ENCODE measurements at places on chromosomes 3 and 15.
A peak's percentile ranks its signal among the peaks of the same experiment; 100 is the strongest.

- DNase-seq, result no peak
Observed at GRCh38 chr3:113166357-113166718, 45.0 kb upstream of the BOC start.

GRCh38 chr15:33309602-33310276 lies 1.0 kb upstream of the RYR3 start:
- DNase-seq, result peak; percentile 10

DNA sequence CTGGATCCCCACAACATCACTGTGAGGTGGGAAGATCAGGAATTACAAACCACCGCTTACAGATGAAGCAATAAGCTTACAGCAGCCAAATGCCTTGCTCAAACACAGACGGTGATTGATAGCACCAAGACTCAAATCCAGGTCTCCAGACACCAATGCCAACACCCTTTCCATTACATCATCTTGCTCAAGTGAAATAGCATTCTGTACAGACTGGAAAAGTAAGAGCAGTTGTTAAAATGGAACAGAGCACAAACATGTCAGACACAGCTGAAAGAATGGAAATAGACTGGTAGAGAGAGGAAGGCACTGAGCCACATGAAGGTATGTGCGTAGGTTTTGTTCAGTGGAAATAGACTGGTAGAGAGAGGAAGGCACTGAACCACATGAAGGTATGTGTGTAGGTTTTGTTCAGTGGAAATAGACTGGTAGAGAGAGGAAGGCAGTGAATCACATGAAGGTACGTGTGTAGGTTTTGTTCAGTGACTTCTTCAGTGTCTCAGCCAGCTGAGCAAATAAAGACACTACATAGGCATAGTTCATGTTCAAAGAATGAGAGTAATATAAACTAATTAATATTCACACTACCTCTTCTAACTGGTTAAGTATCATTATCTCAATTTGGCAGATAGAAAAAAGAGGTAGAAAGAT lies 15.6 kb downstream of the CLDN1 start:
- DNase-seq, result peak; percentile 27

GRCh38 chr3:187669675-187670504 lies at the start of gene SST:
SST (minus strand) TSS chr3:187670394; CDS start chr3:187670291, 103 bp downstream.
- peak; percentile 70 for DNase-seq

- no peak for DNase-seq
Observed at GRCh38 chr15:25055356-25056068, 100.7 kb downstream of the SNRPN start.

DNA sequence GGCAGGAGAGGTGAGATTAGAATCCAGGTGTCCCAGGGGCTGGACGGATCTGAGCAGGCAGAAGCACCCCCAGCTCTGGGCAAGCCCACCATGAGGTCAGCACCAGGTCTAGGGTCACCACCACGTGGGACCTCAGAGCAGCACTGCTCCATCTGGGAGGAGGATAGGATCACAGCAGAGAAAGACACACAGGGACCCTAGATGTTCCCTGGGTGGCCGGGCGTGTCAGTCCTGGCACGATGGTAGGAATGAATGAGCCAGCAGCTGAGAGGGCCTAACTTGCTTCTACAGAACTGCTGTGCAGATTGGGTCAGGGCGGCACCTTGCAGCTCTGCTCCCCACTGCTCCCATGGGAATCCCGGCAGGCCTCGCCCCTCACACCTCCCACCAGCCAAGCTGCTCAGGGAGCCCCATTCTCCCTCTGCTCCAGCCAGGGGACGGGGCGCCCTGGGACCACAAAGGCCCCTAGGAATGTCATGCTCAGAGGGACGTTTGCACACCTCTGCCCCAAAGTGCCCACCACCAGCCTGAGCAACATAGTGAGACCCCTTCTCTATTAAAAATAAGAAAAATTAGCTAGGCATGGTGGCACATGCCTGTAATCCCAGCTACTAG lies 66.3 kb downstream of the ZNF445 start:
- DNase-seq, result no peak

- peak; percentile 89 for DNase-seq
Observed at GRCh38 chr3:53109190-53109589, 21.0 kb downstream of the RFT1 start.

DNA sequence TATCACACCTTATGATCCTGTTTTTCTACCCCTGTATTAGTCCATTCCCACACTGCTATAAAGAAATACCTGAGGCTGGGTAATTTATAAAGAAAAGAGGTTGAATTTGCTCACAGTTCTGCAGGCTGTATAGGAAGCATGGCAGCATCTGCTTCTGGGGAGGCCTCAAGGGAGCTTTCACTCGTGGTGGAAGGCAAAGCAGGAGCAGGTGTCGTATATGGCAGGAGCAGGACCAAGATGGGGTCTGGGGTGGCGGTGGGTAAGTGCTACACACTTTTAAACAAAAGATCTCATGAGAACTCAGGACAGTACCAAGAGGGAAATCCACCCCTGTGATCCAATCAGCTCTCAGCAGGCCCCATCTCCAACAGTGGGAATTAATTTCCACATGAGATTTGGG lies 15.4 kb upstream of the SCAP start:
- DNase-seq, result no peak

GRCh38 chr3:139111392-139112229 lies 66.9 kb upstream of the PRR23C start:
- peak; percentile 76 for DNase-seq

GRCh38 chr3:7682822-7683229 lies 818.8 kb upstream of the LMCD1 start:
- peak; percentile 85 for DNase-seq

DNA sequence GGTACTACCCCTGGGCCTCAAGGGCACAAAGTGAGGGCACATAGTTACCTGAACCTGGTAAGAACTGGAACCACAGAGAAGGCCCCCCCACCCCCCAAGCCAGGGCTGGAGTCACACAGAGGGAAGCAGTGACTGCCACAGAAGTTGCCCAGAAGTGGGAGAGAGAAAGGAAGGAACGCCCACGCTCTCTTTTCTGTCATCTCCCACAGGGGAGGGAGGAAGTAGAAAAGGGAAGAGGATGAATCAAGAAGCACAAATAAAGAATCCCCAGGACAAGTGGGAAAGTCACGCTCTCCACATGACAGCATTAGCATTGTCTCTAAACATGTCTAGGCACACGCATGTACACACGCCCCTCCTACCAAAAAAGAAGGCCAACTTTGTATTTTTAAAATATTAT lies 114.7 kb upstream of the FRMD4B start:
- no peak for DNase-seq

GRCh38 chr15:39587096-39587721 lies 6.3 kb downstream of the THBS1 start:
- peak; percentile 52 for DNase-seq

- peak; percentile 60 for DNase-seq
Observed at GRCh38 chr3:191051037-191051436, 148.0 kb upstream of the OSTN start.

DNA sequence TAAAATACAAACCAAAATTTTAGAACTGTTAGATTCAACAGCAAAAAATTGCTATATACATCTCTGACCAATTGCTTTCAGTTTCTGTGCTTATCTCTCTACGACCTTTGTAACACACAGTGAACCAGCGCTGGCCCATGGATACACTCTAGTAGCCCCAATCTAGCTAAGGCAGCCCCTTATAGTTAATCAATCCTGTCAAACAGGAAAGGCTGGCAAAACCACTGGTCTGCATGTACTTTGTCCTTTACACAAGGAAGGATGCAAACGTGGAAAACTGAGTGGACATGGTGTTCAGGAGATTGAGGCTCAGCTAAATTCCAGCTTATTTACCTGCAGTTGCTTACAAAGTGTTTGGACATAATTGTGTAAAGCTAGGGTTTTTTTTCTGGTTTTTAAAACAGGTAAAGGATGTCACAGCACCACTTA lies 25.9 kb downstream of the ADGRG7 start:
- no peak for DNase-seq

DNA sequence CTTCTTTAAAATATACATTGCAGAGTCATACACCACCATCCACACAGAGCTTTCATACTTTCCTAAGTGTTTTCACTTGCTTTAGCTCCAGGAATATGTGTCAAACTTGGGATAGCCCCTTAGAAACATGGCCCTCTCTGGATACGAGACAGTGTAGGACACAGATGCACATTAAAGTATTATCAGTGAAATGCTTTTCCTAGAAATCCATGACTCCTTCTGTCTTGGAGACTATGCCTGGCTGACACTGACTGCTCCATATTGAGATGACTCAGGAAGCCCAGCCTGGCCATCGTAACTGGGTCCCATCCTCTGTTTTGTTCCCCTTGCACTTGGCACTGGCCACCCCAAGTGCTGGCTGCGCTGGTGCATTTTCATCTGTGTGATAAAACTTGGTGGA lies 204.8 kb downstream of the PDZRN3 start:
- peak; percentile 69 for DNase-seq

DNA sequence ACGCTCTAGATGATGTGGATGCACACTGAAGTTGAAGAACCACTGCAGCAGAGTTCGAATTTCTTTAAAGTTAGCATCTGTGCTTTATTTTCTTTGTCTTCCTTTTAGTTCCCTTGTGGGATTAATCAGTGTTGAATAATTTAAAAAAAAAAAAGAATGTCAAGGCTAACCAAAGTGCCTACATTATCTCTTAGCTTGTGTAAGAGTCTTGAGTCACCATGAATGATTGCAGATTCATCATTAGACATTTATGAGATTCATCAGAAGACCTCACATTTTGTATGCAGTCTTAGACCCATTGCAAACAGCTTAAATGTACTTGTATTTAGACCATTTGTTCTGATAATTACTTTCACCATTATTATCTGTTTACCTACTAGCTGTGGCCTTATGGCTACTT lies 182.2 kb downstream of the FNDC3B start:
- peak; percentile 87 for DNase-seq

GRCh38 chr15:69561071-69561784 lies 108.6 kb downstream of the RPLP1 start:
- DNase-seq, result no peak

GRCh38 chr3:61613666-61614065 lies 52.3 kb downstream of the PTPRG start:
- DNase-seq, result no peak
